ENCODE measurements at places on chromosomes 6 and 20. TPM values are rescaled to one million over a fixed set of nuclear protein-coding genes. Genes with fewer than 3 reads are reported as not detected.

The AURKA gene
- 26.1 TPM for total RNA-seq

The EFCAB8 gene
- 0.29 TPM for total RNA-seq

The DOP1A gene
- 47.1 TPM for total RNA-seq

The EPHA7 gene
- 32.2 TPM for total RNA-seq

The GJE1 gene
- not detected for total RNA-seq

The CGAS gene
- total RNA-seq = 0.24 TPM

The ULBP2 gene
- total RNA-seq = not detected

The GATA5 gene
- 3.8 TPM for total RNA-seq

The DEFB132 gene
- total RNA-seq = not detected

The TREM2 gene
- total RNA-seq = not detected

The SUPT3H gene
- total RNA-seq = 41.1 TPM

The TFAP2D gene
- total RNA-seq = not detected

The NMBR gene
- total RNA-seq = 0.74 TPM

The RNF182 gene
- 1.9 TPM for total RNA-seq

The PDE10A gene
- total RNA-seq = 14.4 TPM

The FNDC1 gene
- total RNA-seq = 0.07 TPM

The SLC22A16 gene
- not detected for total RNA-seq

The ULBP1 gene
- 0.64 TPM for total RNA-seq

All from progenitor cell of endocrine pancreas (in vitro differentiated cells).